ENCODE measurements at places on chromosomes 2 and 18. TPM values are rescaled to one million over a fixed set of nuclear protein-coding genes. Genes with fewer than 3 reads are reported as not detected.

Gene APLF
- 0.24 TPM for polyA plus RNA-seq

Gene INPP5D
- polyA plus RNA-seq: 3.7 TPM

Gene KLHL14
- 9.5 TPM for polyA plus RNA-seq

Gene KCNK3
- polyA plus RNA-seq: 6.8 TPM

Gene CNGA3
- 10.8 TPM for polyA plus RNA-seq

Gene TACR1
- 0.32 TPM for polyA plus RNA-seq

Gene DPP10
- 4.7 TPM for polyA plus RNA-seq

Gene RBM43
- 1.1 TPM for polyA plus RNA-seq

Gene CCDC74A
- polyA plus RNA-seq: 32.3 TPM

Gene NGEF
- 33.4 TPM for polyA plus RNA-seq

Gene FBXO48
- 0.64 TPM for polyA plus RNA-seq

Gene FAM161A
- polyA plus RNA-seq: 5.3 TPM

Gene DHRS9
- 0.44 TPM for polyA plus RNA-seq

Gene IMP4
- polyA plus RNA-seq: 63.0 TPM

Gene CACNB4
- 1.1 TPM for polyA plus RNA-seq

Gene IL1R1
- 1.7 TPM for polyA plus RNA-seq

Gene OBSL1
- polyA plus RNA-seq: 91.4 TPM

Gene CCDC85A
- 4.0 TPM for polyA plus RNA-seq
